ENCODE measurements at places on chromosomes 13 and 19. TPM values are rescaled to one million over a fixed set of nuclear protein-coding genes. Genes with fewer than 3 reads are reported as not detected.

Gene OR7C1
- 0.74 TPM for total RNA-seq

Gene MIER2
- 30.7 TPM for total RNA-seq

Gene TMEM59L
- total RNA-seq = 4.2 TPM

Gene SMIM44
- not detected for total RNA-seq

Gene SCEL
- total RNA-seq = 91.3 TPM

Gene TBXA2R
- 1.7 TPM for total RNA-seq

Gene LRRC4B
- total RNA-seq = 17.9 TPM

Gene KIR3DL1
- not detected for total RNA-seq

Gene ZAR1L
- not detected for total RNA-seq

Gene ECSIT
- total RNA-seq = 49.6 TPM

Gene CYP2F1
- not detected for total RNA-seq

Data from vagina (tissue), 2 donors.